ENCODE measurements at places on chromosomes 3 and 15.

GRCh38 chr3:124768812-124769211, 38.6 kb downstream of the UMPS start:
- DNase-seq: no peak

DNA sequence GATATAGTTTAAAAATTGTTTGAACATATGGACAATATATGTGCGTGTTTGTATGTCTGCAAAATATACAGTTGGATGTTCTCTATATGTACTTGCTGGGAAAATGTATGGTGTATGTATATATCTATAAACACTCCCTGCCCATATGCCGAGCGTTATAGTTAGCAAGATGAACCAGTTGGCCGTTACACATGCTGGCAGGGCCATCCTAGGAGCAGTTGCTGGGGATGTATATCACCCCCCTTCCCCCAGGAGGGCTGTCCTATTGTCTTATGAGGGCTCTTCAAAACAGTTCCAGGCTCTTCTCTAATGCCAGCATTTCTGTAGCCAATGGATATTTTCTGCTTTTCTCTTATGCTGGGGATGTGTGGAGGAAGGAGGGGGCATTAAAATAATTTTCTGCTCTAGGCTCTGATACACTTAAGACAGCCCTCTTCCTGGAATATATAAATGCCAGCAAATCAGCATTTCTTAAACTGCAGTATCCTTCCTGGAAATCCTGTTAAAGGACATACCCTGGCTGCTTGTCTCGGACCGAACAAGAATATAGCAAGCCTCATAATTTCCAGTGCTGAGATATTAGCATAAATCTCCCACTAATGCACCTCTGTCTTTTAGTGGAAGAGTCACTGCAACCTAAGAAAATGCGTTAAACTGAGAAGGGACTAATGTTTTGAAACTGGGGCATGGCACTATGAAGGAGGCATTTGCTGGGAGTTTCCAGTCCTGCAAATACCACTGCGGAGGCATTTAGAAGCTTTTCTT, 134.4 kb downstream of the MDFIC2 start:
- DNase-seq: no peak

GRCh38 chr15:73560501-73561117, 72.6 kb downstream of the NPTN start:
- no peak for DNase-seq

DNA sequence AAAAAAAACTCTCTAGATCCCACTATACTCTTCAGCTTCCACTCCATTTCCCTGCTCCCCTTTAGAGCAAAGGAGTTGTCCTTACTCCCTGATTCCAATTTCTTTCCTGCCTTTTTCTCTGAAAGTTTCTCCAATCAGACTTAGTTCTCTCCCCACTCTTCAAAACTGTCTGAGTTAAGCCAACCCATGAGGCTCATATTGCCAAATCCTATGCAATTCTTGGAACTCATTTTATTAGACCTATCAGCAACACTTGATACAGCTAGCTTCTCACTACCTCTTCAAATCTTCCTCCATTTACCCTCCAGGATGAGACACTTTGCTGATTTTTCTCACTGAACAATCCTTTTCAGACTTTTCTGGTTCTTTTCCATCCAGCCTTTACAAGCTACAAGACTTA, 233.1 kb downstream of the THRB start:
- DNase-seq: no peak

DNA sequence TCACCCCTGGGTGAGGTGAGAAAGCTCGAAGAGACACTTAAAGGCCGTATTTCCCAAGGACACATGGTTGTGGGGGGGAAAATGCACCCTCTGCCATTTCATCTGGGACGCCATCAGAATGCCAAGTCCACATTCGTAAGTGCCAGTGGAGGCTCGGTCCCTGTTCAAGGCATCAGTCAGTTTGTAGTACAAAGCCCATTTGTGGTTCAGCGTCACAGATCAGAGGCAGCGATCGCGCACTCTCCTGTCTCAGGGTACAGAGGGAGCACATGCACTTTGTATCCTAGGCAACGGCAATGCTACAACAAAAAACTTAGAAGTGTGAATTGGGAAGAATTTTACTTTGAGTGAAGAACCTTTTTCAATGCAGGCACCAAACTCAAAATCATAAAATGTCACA, 27.2 kb downstream of the SEMA6D start:
- DNase-seq: no peak

GRCh38 chr3:294581-294980, 98.0 kb downstream of the CHL1 start:
- DNase-seq: no peak

GRCh38 chr3:16423947-16424673, 89.4 kb downstream of the RFTN1 start:
- no peak for DNase-seq

GRCh38 chr3:144429719-144430121, 458.1 kb downstream of the DIPK2A start:
- no peak for DNase-seq

DNA sequence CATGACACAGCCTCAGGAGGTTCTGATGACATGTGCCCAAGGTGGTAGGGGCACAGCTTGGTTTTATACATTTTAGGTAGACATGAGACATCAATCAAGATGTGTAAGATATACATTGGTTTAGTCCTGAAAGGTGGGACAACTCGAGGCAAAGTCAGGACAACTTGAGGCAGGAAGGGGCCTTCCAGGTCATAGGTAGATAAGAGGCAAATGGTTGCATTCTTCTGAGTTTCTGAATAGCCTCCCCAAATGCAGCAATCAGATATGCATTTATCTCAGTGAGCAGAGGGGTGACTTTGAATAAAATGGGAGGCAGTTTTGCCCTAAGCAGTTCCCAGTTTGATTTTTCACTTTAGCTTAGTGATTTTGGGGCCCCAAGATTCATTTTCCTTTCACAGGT, 91.6 kb downstream of the CHCHD4 start:
- no peak for DNase-seq

DNA sequence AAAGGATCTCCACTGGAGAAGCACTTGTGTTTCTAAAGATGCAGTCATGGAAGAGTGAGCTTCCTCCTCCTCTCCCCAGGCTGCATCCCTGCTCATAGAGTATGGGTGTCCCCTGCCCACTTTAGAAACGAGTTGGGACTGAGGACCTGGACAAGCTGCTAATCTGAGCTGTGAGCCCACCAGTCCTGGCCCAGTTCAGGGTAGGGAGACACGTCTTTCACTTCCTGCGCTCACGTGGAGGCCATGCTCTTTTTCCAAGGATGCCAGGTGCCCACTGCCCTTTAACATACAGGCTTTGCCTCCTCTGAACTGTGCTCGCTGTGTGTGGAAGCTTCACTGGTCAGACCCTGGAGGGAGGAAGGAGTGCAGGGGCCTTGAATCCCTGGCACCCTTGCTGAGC, 316.3 kb downstream of the UACA start:
- DNase-seq: no peak

DNA sequence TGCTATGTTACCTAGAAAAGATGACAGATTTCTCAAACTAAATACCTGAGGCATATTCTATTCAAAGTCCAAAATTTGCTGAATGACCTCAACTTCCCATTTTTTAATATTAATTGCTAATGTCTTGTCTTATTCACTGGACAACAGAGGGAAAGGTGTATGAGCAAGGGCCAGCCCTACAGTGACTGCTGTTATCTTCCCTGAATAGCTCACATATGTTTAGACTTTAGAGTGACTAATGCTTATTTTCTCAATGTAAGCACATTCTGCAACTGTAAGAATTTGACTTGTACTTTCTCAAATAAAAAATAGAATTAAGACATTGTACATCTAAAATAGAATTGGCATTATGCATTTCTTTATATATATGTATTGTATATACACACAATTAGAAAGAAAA, 26.5 kb upstream of the AADACL2 start:
- no peak for DNase-seq

GRCh38 chr3:140351466-140351865, 326.4 kb upstream of the TRIM42 start:
- DNase-seq: no peak

Data from activated CD4-positive, CD25-positive, alpha-beta regulatory T cell (primary cell).